ENCODE measurements at places on chromosomes 1 and 21.

GRCh38 chr1:53060579-53060978, 1.4 kb upstream of the PODN start:
- peaks cover 50% of the 10 kb centered on the region for H3K27me3 ChIP-seq
- H3K4me3 ChIP-seq, result no peak overlapping the region
- peaks cover 2% of the 10 kb centered on the region for H3K4me1 ChIP-seq
- no peaks in the 10 kb centered on the region for H3K36me3 ChIP-seq

DNA sequence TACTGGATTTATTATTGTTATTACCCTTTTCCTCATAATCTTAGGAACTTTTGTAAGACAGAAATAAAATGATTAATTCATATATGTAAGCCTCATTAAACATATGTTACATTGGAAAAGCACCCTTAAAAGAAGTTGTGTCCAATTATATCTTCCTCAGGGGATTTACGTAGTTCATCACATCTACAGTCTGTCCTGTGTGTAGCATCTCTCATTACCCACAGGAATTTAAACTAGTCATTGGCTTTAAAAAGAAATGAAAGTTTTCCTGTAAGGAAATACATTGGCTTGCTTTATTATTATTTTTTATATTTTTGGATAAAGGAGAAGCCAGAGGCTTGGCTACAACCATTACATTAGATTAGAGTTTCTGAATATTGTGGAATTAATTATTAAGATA, 56.1 kb downstream of the SWT1 start:
- H3K4me1 ChIP-seq, result no peaks in the 10 kb centered on the region
- no peaks in the 10 kb centered on the region for H3K27me3 ChIP-seq
- H3K4me3 ChIP-seq, result no peak overlapping the region
- H3K27ac ChIP-seq, result no peak overlapping the region
- DNase-seq, result no peak

GRCh38 chr1:53127546-53127945, 14.9 kb downstream of the SLC1A7 start:
- H3K4me1 ChIP-seq, result no peaks in the 10 kb centered on the region
- no peak overlapping the region for H3K27ac ChIP-seq
- no peaks in the 10 kb centered on the region for H3K27me3 ChIP-seq
- H3K36me3 ChIP-seq, result no peaks in the 10 kb centered on the region
- no peak overlapping the region for H3K4me3 ChIP-seq

DNA sequence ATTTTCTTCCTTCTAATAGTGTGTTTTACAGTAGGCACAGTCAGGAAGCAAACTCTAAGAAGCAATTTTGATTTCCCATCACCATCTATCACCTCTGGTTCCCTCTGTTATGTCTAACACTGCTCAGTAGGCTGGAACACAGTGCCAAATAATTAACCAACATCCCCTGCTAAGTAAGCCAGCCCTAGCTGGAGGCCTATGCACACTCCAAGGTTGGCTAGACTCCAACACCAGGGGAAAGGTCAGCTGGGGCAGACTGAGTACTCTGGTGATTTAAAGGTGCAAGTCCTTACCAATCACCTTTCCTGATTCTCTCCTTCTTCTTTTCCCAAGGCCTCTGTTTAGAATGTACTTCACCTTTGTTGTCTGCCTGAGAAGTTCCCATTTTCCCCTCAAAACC, 46.5 kb upstream of the BEND5 start:
- no peaks in the 10 kb centered on the region for H3K36me3 ChIP-seq
- no peak overlapping the region for H3K4me3 ChIP-seq
- H3K27me3 ChIP-seq, result peaks cover 18% of the 10 kb centered on the region
- no peak overlapping the region for H3K27ac ChIP-seq
- DNase-seq, result no peak
- no peaks in the 10 kb centered on the region for H3K4me1 ChIP-seq

Data from activated T-helper 2 cell treated with anti-CD3 and anti-CD28 coated beads, Interferon-gamma antibody, Interleukin-2, Interleukin-4, amounts not matched to agents 10 μg/mL and 5 μg/mL and 100 μg/mL, durations not matched to agents 14 hours and 24 hours and 36 hours (primary cell).